ENCODE measurements at places on chromosomes 1 and 21.

DNA sequence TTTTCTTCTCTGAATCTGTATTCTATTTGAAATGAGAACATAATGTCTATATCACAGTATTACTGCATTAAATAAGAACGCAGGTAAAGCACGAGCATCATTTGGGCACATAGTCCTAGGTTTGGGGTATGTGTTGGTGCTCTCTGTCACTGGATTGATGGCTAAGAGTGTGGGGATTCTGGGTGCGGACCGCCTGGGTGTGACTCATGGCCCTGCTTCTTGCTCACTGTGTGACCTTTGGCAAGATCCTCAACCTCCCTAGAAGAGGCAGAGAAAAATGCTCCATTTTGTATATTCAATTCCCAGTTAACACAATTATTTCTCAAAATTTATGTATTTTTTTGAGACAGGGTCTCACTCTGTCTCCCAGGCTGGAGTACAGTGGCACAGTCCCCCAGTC is 99.7 kb downstream of the LAMC2 start:
- no peak for DNase-seq

GRCh38 chr1:113567427-113567826 is 177.1 kb downstream of the MAGI3 start:
- no peak for DNase-seq

DNA sequence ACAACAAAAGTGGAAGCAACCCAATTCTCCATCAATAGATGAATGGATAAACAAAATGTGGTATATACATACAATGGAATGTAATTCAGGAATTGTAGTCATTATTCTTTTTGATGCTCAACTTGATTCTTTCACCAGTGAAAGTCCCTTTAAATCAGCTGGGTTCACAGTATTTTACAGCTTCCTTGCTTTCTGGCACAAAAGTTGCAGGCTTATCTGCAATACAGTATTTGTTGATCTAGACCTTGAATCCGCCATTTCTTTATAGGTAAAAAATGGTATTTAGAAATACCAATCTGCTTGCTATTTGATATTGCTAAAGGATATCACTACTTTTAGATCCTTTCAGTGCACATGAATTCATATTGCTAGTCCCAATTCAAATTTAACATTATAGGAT is 44.7 kb upstream of the ERO1B start:
- DNase-seq, result no peak

DNA sequence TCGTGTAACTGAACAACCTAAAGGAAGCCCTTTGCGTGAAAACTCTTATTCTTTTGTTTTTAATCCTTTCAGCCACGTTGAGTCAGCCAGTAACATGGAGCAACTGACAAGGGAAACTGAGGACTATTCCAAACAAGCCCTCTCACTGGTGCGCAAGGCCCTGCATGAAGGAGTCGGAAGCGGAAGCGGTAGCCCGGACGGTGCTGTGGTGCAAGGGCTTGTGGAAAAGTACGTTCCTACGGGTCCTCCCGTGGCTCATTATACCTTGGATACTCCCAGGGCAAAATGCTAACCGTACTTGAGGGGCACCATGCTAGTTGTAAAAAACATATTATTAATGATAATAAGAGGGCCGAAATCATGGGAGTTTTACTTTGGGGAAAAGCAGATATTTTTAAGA is 49.4 kb downstream of the LAMC2 start:
- no peak for DNase-seq

DNA sequence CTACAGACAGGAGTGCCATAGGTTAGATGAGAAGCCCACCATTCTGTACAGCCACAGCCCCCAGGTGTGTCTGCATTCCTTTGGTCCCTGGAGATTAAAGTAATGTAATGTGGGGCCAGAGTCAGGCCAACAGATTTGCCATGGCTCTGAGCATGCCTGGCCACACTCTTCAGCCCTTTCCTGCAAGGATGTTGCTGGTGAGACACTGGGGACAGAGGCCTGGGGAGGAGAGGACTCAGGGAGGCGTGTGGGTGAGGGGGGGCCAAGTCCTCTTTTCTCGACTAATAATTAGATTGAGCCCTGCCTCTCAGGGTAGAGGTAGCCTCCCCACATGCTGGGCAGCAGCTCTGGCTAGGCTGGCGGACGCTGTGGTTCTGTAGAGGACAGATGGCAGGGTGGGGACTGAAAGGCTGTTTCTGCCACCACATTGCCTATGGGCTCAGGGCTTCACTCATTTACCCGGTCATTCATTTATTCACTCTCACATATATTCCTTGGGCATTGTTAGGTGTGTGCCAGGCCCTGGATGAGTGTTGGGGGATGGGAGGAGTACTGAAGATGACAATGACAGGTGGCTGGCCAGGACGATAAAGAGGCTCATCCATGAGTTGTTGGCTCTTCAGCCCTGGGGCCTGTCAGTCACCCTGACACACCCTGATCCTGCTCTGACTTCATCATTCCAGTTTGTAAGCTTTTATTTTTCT is 7.1 kb upstream of the PRCC start:
- peak; percentile 41 for DNase-seq

GRCh38 chr1:64042331-64043100 is 160.9 kb upstream of the UBE2U start:
- no peak for DNase-seq

DNA sequence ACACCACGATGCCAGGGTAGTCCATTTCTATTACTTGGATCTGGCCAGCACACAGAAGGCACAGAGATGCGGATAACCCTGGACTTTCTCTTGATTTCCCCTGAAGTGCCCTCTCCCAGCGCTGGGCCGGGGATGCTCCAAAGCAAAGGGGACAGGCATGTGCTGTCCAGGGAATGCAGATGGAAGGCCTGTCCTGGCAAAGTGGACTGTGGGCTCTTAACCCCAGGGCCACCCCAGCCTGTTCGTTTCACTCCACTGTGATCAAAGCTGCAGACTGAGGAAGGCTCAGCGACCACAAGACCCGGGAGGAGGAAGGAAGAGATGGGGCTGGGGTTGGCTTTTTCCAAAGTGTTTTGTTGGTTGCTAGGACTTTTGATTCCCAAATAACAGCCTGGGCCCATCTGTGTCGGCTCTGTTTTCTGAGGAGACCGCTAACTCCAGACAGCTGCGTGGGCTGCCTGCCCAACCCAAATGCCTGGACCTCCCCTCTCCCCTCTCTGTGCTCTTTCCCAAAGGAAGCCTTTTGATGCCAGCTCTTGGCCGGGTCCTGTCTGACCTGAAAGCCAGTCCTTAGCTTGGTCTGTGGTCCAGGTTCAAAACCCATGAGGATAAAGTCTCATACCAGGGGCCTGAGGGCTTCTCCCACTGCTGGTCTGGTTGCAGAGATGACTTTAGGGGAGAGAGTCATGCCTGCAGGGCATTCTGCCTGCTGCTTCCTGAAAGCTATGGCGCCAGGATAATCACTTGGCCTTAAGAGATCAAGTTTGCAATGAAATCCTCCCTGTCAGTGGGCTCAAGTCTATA is 119.6 kb upstream of the CD34 start:
- peak; percentile 61 for DNase-seq

DNA sequence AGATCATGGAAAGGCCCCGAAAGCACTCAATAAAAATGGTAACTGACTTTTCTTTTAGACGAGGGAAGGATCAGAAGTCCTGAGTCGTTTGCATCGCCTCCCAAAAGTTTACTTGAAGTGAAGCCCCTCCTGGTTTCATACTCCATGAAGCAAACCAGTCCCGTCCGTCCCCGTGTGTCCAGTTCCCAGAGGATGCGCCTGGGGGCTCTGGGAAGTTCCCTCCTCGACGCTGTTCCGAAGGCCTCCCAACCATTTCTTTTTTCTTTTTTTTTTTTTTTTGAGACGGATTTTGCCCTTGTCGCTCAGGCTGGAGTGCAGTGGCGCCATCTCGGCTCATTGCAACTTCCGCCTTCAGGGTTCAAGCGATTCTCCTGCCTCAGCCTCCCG is 661 bp upstream of the OSCP1 start:
- no peak for DNase-seq
